ENCODE measurements at places on chromosomes 2 and 18.

DNA sequence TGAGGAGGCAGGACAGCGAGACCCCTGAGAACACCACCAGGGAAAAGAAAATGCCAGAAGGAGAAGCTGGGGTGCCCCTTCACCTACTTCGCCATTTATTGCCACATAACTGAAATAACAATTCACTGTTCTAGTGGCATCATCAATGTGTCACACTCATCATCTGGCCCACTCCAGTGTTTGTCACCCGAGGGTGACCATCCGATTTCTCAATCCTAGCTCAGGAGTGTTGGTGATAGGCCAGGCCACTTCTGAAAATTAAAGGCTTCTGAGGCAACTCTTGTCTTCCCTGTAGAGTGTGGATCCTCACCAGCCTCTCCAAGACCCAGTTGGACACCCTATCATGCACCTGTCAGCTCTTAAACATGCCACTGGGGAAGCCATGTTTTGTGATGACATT, 62.9 kb upstream of the BZW1 start:
- no peak for DNase-seq

DNA sequence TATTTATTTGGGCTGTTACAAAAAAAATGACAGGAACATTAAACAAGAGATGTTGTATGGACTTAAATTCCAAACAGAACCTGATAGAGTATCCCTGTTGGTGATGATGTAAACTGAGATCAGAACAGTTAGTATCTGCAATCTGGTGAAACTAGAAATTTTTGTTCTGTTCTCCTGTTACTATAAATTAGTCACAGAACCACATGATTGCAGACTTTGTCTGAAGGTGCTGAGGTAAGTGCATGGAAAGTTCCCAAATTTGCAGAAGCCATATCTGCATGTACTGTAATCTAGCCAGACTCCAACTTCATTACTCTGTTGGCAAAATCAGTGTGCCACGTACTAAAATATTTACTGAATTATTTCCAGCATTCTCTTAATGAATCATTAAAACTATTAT, 516.3 kb upstream of the FSIP2 start:
- DNase-seq: no peak

- DNase-seq: no peak
These were observed 89.6 kb upstream of the UBE2E3 start for GRCh38 chr2:180890781-180891180.

DNA sequence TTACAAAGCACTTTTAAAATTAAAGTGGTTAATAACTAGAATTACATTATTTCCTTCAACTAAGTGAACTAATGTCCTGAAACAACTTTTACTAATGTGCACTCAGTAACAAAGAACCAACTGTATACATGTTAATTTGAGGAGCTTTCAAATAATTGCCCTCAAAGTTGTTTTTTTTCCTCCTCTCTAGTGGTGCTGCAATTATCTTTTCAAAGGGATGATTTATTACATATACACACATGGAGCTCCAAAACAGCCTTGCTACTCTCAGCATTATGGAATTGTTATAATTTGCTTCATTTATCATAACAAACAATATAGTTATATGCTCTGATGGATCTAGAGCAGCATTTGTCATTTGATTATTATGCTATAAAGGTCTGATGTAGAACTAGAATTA, 246.3 kb upstream of the RASGRP3 start:
- DNase-seq: no peak

- DNase-seq: no peak
These were observed 88.2 kb upstream of the TMEM200C start for GRCh38 chr18:5983488-5983887.

DNA sequence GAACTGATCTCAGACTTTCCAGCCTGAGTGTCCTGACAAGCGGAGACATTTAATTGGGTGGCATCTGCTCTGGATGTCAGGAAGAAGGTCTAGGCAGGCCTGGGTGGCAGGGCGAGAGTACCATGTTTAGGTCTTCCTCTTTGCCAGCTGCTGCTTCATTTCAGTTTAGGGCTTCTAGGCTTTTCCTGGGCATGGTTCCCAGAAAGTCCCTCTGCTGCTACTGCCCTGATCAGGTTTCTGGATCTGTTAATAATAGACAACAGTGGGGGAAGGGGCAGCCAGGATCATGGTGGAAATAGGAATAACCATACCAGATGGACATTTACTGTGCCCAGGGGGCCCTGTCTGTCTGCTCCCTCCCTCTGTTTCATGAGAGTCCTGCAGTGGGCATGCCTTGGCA, 2.3 kb upstream of the PLCD4 start:
- no peak for DNase-seq

DNA sequence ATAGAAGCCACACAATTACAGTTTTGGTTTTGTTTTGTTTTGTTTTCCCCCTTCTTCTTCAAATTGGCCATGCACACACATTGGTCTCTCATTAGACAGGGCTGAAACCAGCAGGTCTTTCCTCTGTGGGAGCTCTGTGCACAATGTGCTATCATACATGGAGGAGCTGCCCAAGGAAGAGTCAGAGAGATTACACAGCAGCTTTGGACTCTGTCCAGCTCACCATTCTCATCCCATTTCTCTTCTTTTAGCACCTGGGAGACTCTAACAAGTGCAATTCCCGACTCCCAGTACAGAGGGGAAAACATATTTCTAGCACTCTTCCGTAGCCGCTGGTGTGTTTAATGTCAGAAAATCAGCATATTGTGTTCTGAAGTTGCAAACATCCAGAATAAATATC, 29.4 kb downstream of the POU3F3 start:
- no peak for DNase-seq

GRCh38 chr18:24914685-24915084, 437.3 kb downstream of the ZNF521 start:
- DNase-seq: no peak

DNA sequence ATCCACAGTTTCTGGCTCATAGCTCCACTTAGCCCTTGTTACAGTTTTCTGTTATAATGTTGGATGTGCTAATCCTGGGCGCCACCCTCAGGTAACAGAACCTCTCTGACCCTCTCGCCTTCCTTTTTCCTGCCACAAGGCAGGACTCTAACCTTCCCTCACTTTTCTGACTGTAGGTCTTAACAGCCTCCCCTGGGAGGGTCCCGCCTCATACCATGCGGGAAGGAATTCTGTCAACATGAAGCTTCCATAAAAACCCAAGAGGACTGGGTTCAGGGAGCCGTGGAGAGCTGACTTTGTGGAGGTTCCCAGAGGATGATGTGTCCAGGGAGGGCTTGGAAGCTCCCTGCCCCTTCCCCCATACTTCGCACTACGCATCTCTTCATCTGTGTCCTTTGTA, 11.9 kb upstream of the RAB17 start:
- no peak for DNase-seq

- DNase-seq: no peak
These were observed 56.9 kb upstream of the SEMA4C start for GRCh38 chr2:96926791-96927190.

DNA sequence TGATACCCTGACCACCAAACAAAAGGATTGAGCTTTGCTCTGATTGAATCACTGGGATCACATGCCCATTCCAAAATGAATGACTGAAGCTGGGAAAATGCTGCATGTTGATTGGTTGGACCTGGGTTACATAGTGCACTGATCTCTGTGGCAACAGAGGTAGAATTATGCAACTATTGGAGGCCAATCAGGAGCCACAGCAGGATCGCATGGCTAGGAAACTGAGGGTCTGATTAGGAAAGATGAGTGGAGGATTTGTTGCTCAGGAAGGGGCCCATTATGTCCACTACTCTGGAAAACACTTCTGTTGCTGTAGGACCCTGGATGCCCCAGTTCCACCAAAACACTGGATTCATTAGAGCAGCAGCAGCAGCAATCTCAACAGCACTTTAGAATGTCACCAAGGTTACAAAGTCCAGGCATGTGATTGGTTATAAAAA, 25.9 kb upstream of the SGPP2 start:
- DNase-seq: no peak
